RWPE1 (cell line): ENCODE measurements at places on chromosomes 3 and 15.

- DNase-seq = peak; percentile 81
Measured at GRCh38 chr3:13217736-13218540, 144.7 kb upstream of the IQSEC1 start.

GRCh38 chr15:67915461-67916374, 75.9 kb upstream of the RNU6-1 start:
- DNase-seq = no peak

DNA sequence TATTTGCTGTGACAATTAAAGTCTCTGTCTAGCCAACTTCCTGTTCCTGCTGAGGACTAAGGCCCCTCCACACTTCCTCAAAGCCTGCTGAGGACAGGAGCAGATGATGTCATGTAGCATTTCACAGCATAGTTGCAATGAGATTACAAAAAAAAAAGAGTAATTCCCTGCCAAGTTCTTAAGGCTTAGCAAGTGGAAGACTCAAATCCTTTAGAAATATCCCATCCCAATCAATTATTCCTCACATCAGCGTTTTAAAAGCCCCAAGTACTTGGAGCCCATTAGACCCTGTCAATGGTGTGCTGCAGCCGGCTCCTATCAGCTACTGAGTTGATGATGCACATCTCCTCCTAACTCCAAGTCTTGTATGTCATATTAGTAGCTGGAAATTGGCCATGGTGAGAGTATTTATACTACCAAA, 51.7 kb downstream of the TRANK1 start:
- no peak for DNase-seq

- no peak for DNase-seq
Measured at GRCh38 chr3:15041950-15042349, 23.2 kb downstream of the MRPS25 start.

DNA sequence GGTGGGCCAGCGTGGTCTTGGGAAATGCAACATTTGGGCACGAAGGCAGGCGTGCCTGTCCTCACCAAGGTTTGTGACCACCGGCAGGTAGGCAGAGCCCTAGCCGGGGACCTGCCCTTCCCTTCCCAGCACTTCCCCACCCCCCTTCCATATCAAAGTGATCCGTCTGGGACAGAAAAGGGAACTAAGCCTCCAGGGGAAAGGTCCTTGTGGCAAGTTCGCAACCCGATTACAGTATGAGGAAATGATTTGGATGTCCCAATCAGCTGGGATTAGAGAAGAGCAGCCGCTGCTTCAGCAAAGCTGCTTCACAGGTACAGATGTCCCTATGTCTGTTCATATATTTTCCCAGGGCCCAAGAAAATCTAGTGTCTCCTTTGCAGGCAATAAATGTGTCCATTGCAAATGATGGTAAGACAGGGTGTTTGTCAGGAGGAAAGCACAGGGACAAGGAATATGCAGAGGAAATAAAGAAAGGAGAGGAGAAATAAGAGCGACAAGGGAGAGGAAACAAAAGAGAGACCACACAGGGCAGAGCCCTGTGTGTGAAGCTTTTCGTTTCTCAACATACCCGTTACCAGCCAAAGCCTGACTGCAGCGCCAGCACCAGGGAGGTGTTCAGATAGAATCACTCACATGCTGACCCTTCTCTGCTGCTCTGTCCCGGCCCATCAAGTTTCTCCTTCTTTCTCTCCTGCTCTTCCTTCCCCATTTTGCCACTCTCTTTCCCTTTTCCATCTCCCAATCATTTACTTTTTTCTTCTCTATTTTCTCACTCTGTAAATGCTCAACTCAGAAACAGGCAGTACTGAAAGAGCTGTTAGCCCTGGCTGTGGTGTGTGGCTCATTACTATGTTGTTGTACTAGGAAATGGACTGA, 17.4 kb upstream of the SECISBP2L start:
- DNase-seq = no peak

DNA sequence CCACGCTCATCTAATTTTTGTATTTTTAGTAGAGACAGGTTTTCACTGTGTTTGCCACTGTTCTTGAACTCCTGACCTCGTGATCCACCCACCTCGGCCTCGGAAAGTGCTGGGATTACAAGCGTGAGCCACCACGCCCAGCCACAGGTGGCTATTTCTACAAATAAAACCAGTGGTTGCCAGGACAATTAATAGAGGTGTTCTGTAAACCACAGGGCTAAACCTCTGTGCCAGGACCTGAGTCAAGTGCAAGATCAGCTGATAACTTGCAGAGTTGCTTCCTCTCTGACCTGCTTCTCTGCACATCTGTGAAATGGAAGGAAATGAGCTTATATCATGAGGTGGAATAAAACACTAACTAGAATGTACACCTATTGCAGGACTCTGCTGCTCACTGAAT, 72.8 kb downstream of the CD200R1L start:
- DNase-seq = peak; percentile 42

GRCh38 chr3:77053795-77054194, 13.9 kb downstream of the ROBO2 start:
- DNase-seq = no peak

- DNase-seq = no peak
Measured at GRCh38 chr15:79608066-79608864, 176.1 kb downstream of the MINAR1 start.

DNA sequence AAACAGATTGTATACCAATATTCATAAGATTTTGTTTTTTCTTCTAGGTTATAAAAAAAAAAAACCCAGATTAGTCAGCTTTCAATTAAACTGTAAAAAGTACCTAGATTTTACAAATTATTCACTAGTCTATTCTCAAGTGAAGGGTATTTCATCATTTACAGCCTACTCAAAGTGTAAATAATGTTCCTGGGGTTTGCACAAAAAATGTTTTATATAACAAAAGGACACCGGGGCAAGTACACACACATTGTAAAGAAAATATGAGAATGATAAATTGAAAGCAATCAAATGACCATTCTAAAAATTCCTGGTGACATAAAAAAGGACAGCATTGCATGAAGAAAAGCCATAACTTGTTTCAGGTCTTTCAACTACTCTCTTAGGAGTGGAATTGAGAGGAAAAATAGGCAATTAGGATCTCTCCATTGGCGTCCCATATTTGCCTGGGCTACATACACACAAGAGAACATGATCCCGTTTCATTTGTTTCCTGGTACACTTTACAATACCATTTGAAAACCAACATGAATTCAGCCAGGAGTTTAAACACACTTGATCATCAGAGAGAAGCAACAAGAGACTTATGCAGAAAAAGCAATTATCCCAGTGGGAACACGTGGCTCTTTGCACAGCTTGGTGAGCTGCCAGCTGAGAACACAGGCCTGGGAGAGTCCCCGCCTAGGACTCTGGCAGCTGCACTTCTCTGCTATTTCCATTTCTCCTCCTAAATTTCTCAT, 1039.2 kb downstream of the ROBO1 start:
- DNase-seq = no peak

DNA sequence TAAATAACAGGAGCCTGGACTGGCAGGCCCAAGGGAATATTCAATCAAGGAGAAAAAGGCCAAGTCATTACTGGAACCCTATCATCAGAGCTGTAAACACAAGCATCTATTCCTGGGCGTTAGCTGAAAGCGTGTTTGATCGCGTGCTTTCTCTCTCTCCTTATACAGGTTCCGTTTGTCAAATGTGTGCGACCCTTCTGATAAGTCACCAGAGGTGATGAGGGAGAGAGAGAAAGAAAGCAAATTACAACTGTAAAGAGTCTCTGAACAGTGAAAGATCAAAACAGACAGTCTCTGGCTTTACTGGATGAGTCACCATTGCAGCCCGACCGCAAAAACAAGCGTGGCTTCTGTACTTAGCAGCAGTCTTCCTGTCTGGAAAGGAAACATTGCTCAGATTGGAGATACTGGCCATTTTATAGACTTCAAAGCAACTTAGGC, 39.5 kb upstream of the TPRG1 start:
- DNase-seq = peak; percentile 59

DNA sequence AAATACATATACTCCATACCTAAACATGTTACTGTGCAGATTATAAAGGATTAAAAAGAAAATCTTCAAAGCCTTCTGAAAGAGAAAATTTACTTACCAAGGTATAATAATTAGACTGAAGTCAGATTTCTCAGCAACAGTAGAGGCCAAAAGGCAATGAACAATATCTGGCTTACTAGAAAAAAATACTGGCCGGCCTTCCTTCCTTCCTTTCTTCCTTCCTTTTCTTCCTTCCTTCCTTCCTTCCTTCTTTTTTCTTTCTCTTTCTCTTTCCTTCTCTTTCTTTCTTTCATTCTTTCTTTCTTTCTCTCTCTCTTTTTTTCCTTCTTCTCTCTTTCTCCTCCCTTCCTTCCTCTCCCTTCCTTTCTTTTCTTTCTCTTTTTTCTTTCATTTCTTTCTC, 209.6 kb downstream of the KCNH8 start:
- no peak for DNase-seq

DNA sequence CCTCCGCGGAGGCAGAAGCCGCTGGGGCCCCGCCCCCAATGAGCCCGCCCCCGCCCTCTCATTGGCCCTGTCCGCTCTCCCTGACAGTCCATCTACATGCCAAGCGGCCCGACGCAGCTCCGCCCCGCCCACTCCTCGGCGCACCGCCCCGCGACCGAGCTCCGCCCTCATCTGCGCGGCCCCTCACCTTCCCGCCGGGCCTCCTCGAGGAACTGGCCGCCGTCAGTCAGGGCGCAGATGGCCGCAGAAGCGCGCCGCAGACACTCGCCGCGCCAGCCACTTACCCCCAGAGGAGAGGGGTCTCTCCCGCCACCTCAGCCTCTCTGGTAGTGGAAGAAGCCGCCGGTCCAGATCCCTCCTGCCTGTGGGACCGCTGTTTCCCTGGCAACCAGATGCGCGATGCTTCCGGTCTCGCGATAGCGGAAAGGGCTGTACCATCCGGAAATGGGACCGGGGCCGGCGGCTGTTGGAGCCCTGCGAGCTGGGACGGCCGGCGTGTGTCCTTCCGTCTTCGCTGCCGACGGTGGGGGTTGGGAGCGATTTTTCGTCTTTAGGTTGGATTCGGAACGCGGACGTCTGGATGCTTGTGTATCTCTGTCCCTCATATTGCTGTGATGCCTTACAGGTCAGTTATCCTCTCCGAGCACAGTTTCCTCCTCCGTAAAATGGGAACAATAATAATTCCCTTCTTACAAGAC, at the start of gene FSIP1:
TSS of gene FSIP1 (minus strand) at position 401 of the 698 bp plus-strand sequence. CDS start 6,317 bp downstream, outside the sequence.
- DNase-seq = peak; percentile 99

GRCh38 chr15:96035091-96035490, 295.4 kb upstream of the NR2F2 start:
- DNase-seq = no peak

- DNase-seq = no peak
Measured at GRCh38 chr3:54633444-54634121, 294.3 kb downstream of the LRTM1 start.

DNA sequence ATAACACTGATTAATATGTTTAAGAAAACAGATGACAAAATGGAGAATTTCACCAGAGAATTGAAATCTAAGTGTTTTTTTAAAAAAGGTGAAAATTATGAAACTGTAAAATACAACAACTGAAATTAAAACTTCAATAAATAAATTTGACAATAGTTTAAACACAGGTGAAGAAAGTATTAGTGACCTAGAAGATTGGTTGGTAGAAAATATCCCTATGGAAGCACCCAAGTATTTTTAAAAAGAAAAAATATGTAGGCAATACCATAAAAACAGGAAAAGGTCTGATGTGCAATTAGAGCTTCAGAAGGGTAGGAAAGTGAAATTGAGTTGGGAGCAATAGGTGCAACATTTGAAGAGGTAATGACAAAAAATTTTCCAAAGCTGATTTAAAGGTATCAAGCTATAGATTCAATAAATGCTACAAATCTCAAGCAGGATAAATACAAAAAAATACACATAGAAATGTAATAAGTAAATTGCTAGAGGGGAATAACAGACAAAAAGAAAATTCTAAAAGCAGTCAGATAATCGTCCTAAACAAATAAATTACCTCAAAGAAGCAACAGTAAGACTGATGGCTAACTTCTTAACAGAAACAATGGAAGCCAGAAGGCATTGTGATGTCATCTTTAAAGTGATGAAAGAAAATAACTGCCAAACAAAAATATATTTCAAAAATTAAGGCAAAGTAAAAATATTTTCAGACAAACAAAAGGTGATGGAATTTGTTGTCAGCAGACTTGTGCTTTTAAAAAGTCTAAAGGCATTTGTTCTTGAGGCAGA, 9.5 kb upstream of the IL12A start:
- no peak for DNase-seq

GRCh38 chr15:50315814-50316630, 39.0 kb downstream of the GABPB1 start:
- DNase-seq = peak; percentile 34

DNA sequence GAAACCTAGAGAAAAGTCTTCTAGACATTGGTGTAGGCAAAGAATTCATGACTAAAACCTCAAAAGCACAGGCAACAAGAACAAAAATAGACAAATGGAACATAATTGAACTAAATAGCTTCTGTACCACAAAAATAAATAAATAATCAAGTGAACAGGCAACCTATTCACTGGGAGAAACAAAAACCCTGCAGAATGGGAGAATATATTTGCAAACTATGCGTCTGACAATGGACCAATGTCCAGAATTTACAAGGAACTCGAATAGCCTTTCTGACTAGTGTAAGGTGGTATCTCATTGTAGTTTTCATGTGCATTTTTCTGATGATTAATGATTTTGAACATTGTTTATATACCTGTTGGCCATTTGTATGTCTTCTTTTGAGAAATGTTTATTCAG, 37.0 kb upstream of the GCSAM start:
- DNase-seq = no peak

GRCh38 chr15:77865106-77865610, 212.4 kb downstream of the TBC1D2B start:
- no peak for DNase-seq

DNA sequence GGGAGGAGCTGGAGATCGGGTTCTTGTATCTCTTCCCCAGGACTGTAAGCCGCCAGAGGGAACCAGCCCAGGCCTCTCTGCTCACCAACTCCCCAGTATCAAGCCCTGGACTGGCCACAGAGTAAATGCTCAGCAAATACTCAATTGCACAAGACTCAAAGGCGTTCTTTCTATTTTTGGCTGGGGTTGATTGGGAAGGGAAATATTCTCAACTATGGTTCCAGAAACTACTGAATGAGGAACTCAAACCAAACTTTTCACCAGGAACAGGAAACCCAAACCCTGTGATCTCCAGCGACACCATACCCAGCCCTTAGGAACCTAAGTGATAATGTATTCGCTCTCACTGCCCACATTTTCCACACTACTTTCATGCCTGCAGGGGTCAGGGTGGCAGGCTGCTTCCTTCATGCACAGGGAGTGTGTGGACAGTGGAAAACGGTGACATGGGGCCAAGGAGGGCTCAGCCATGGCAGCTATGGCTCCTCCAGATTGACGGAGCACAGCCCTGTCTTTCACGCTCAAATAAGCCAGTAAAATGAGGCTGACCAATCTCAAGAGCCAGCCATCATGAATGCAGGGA, 124.7 kb upstream of the RAD18 start:
- DNase-seq = no peak

- no peak for DNase-seq
Measured at GRCh38 chr15:59540654-59541053, 70.9 kb upstream of the GCNT3 start.
